Sigmoid colon (tissue), 7 donors: ENCODE measurements at places on chromosomes 12 and 14. TPM values are rescaled to one million over a fixed set of nuclear protein-coding genes. Genes with fewer than 3 reads are reported as not detected.

DNA sequence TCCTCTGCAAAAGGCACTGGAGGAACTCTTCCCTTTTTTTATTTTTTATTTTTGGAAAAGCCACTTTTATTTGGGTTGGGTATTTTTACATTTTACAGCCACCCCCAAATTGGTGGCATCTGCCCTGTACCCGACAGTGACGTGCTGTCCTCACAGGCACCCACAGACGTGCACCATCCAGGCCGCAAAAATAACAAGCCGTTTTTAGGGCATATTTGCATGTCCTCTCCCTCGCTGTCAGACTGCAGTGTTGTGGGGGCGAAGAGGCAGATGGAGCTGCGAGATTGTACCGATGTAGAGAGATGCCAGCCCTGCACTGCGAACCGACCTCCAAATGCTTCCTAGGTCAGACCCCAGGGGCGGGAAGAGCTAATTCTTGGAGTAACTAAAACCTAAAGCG lies 12.2 kb downstream of the JDP2 start:
- no peak for DNase-seq
- peaks cover 9% of the 10 kb centered on the region for H3K36me3 ChIP-seq
- peaks cover 75% of the 10 kb centered on the region for H3K4me1 ChIP-seq
- H3K27me3 ChIP-seq = no peaks in the 10 kb centered on the region

DNA sequence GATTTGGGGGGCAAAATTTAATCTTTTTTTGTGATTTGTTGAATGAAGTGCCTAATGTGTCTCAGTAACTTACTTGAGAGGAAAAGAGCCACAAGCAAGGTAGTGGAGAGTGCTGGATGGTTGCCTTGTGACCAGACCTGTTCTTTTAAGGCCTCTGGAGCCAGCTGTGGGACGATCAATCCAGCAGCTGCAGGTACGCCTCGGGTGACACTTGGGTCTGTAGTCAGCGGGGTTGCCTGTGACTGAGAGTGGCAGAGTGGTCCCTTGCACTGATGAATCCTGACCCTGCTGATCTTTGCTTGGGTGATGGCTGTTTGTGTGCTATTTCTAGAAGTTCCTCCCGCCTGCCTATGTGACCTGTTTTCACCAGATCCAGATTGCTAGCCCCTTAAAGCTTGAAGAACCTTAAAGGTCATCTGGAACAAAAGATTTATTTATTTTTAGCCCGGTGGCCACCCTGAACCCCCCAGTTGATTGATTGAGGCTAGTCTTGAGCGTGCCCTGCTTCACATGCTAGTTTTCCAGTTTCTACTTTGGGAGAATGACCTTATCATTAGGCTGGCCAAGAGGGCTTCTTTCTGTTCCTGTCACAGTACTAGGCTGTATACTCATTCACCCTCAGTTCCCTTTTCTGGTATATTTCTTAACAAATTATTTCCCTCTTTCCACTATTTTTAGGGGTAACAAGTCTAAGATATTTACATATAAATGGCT lies 23.2 kb downstream of the PRKCH start:
- H3K36me3 ChIP-seq = no peaks in the 10 kb centered on the region
- H3K27ac ChIP-seq = peak overlapping the region; percentile 47
- peaks cover 10% of the 10 kb centered on the region for H3K4me1 ChIP-seq
- DNase-seq = no peak
- no peaks in the 10 kb centered on the region for H3K27me3 ChIP-seq

GRCh38 chr12:103301642-103302591 lies 193.9 kb downstream of the C12orf42 start:
- H3K4me1 ChIP-seq = no peaks in the 10 kb centered on the region
- H3K27ac ChIP-seq = no peak overlapping the region
- no peak overlapping the region for H3K4me3 ChIP-seq

DNA sequence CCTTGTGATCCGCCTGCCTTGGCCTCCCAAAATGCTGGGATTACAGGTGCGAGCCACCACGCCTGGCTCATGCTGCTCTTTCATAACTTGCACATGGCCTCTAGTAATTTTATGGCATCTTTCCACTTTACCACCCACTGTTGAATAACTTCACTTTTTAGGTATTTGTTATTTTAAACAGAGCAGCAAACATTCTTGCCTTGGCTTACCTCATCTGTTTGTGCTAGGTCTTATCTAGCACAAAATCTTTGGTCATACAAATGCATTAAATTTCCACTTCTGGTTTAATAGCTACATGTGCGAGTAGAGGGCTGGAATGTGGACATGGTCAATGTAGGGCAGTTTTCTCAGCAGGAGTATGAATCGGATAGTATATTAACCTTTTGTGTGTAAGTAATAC lies 38.8 kb upstream of the ATF7IP start:
- H3K27me3 ChIP-seq = no peaks in the 10 kb centered on the region
- H3K4me3 ChIP-seq = no peak overlapping the region
- no peak overlapping the region for H3K27ac ChIP-seq
- H3K36me3 ChIP-seq = no peaks in the 10 kb centered on the region

DNA sequence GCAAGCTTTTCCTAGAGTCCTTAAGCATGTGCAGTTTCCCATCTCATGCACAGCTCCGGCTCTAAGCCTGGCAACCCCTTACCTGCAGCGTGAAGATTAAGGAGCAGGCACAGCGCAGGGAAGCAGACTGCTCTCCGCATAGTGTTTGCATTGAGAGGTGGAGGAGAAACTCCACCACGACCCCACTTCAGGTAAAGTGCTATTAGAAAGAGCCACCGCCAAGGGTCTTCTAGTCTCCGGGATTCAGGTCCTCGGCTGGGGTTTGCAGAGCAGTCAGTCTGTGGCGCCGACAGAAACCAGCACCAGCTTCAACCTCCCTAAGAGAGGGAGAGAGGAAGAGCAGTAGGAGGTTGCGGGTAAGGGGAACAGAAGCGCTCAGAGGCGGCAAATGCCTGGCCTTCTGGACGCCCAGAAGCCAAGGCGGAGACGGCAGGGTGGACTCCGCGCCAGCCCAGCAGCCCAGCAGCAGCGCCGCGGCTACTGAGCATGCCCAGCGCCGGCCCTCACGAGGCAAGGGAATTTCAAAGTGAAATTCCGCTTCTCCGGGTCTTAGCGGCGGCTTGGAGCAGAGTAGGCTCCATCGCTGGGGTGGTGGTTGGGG lies at the start of gene PTPRR:
TSS of gene PTPRR (minus strand) at position 488 of the 601 bp plus-strand sequence. CDS start at position 140, 348 bp downstream.
- no peak within 1 kb of the TSS for H3K27ac ChIP-seq
- H3K36me3 ChIP-seq = no peaks in the 10 kb centered on the region
- H3K4me1 ChIP-seq = no peaks in the 10 kb centered on the region
- H3K4me3 ChIP-seq = no peak within 1 kb of the TSS
- H3K27me3 ChIP-seq = peaks cover 21% of the 10 kb centered on the region

DNA sequence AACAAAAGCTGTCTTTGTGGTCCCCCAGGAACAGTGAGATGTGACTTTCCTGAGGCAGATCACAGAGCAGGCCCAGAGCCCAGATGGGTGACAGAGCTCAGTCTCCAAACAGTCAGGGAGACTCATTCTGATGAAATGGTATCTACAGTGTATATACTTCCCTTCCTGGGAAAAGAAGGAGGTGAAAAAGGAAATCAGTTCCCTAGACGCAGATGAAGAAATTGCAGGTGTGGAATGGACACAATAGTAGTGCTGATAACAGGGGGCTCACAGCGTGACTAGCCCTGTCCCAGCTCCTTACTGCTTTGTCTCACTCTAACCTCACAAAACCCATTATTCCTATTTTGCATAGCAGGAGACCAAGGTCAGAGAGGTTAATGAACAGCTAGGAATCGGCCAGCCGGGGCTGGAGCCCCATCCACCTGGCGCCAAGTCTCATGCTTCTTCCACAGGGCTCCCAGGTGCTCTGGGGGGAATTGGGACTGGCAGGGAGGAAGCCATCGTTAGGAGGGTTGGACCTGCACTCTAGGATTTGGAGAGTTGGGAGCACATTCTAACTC lies 11.9 kb downstream of the KCNH3 start:
- no peak for DNase-seq
- H3K27ac ChIP-seq = no peak overlapping the region
- H3K36me3 ChIP-seq = no peaks in the 10 kb centered on the region
- no peaks in the 10 kb centered on the region for H3K27me3 ChIP-seq
- no peak overlapping the region for H3K4me3 ChIP-seq

GRCh38 chr14:52363961-52364360 lies 49.8 kb downstream of the PTGER2 start:
- peaks cover 4% of the 10 kb centered on the region for H3K27me3 ChIP-seq
- no peak overlapping the region for H3K4me3 ChIP-seq
- H3K4me1 ChIP-seq = peaks cover 16% of the 10 kb centered on the region
- no peaks in the 10 kb centered on the region for H3K36me3 ChIP-seq
- no peak overlapping the region for H3K27ac ChIP-seq

DNA sequence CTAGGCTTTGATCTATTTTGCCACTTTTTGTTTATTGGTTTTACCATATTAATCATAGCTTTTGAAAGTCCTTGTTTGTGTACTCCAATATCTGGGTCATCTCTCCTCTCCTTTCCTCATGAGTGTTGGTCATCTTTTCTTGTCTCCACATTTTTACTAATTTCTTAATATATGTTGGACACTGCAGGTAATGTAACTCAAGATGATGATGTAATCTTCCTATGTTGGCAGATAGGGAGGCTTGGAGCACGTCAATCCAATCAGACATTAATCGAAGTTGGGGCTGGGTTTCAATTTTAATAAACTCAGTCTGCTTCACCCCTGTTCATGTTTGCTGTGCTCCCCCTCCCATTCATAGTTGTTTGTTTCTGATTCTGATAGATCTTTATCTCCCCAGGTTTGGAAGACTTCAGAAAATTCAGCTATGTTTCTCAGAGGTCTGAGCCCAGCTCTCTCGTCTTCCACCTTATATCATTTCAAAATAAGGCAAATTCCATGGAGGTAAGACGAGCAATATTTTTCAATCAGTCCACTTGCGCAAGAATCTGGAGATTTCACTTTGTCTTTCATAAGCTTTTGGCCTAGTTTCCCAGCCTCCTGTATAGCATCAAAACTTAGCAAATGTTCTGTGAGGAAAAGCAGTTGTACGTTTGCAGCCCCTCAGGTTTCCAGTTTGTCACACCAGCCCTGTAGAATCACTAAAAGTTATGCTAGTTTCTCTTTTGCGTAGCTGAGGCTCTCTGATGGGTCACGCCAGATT lies 504.1 kb downstream of the TMTC2 start:
- no peaks in the 10 kb centered on the region for H3K36me3 ChIP-seq
- no peak for DNase-seq
- no peak overlapping the region for H3K27ac ChIP-seq
- no peaks in the 10 kb centered on the region for H3K27me3 ChIP-seq
- H3K4me1 ChIP-seq = no peaks in the 10 kb centered on the region

- no peaks in the 10 kb centered on the region for H3K27me3 ChIP-seq
- H3K27ac ChIP-seq = peak overlapping the region; percentile 56
- H3K4me3 ChIP-seq = no peak overlapping the region
- no peaks in the 10 kb centered on the region for H3K36me3 ChIP-seq
- peaks cover 12% of the 10 kb centered on the region for H3K4me1 ChIP-seq
- no peak for DNase-seq
These were observed 18.8 kb downstream of the PYM1 start for GRCh38 chr12:55908726-55909512.

GRCh38 chr14:26606729-26607312 lies 9.0 kb upstream of the NOVA1 start:
- H3K27me3 ChIP-seq = no peaks in the 10 kb centered on the region
- no peaks in the 10 kb centered on the region for H3K4me1 ChIP-seq
- no peaks in the 10 kb centered on the region for H3K36me3 ChIP-seq
- no peak overlapping the region for H3K27ac ChIP-seq
- DNase-seq = no peak

DNA sequence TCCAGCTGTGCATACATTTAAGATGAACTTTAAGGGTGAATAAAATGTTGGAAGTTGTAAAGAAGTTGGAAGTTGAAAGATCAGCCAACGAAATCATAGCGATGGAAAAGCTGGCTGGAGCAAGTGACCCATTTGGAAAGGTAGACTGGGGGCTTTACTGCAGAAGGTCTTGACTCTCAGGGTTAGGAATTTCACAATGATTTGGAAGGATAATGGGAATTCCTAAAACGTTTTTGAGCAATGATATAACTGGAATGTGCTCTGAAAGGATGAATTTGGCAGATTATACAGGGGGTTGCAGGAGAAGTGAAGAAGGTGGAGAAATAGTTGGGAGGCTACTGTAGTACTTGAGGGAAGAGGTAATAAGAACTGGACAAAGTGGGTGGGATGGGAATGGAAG lies 27.4 kb downstream of the EMP1 start:
- DNase-seq = no peak
- no peaks in the 10 kb centered on the region for H3K36me3 ChIP-seq
- no peak overlapping the region for H3K4me3 ChIP-seq

DNA sequence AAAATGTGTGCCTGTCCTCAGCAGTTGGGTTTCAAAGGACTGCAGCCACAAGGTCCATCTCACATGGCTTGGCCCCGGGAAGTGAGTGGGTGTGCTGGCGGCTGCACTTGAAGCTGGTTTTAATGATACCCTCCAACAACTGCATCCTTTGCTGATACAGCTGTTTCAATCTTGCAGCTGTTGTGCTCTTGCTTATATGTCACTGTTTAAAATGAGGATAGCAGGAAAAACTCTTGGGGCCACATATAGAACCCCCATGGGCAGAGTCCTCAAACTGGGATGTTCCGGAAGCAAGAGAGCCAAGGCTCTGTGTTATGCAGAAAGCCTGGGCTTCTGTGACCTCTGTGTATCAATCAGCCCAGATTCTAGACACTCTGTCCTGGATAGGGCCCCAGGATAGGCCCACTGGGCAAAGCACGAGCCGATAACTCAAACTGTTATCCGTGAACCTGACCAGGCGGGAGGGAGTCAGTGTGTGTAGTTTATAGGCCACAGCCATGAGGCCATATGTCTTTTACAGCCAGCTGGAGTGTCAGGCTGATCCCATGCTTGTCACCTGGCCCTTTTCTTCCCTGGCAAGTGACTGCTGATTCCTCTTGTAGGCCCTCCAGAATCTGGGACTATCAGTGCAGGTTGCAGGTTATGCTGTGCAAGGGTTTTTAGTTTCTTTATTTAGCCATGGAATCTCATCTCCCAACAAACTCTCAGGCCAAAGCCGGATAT lies 74.3 kb downstream of the SSPN start:
- no peaks in the 10 kb centered on the region for H3K27me3 ChIP-seq
- H3K36me3 ChIP-seq = no peaks in the 10 kb centered on the region
- no peaks in the 10 kb centered on the region for H3K4me1 ChIP-seq

TAS2R8 gene
- total RNA-seq = not detected

DNA sequence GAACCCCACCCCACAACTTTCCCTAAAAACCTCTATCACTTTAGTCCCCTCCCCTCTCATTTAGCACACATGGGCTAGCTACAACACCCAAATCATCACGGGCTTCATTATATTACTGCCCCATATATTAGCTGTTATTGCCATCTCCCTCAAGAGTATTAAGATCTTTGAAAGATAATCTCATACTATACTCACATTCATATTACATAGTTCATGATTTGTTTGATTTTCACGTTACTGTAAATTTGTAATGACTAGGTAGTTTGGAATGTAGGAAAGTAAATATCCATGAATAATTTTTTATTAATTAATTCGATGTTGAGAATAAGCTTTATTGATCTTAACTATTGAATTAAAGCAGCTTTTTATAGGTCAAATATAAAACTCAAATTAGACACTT lies 7.9 kb downstream of the DICER1 start:
- no peak overlapping the region for H3K4me3 ChIP-seq
- H3K27me3 ChIP-seq = no peaks in the 10 kb centered on the region
- H3K4me1 ChIP-seq = peaks cover 51% of the 10 kb centered on the region
- no peaks in the 10 kb centered on the region for H3K36me3 ChIP-seq
- no peak overlapping the region for H3K27ac ChIP-seq

PRPF39 gene
- total RNA-seq = 28.6 TPM
